ENCODE measurements at places on chromosomes 16 and 17.

- DNase-seq, result no peak
Observed at GRCh38 chr17:62300697-62301096, 79.7 kb upstream of the EFCAB3 start.

- no peak for DNase-seq
Observed at GRCh38 chr17:8189041-8189710, 804 bp downstream of the BORCS6 start.

DNA sequence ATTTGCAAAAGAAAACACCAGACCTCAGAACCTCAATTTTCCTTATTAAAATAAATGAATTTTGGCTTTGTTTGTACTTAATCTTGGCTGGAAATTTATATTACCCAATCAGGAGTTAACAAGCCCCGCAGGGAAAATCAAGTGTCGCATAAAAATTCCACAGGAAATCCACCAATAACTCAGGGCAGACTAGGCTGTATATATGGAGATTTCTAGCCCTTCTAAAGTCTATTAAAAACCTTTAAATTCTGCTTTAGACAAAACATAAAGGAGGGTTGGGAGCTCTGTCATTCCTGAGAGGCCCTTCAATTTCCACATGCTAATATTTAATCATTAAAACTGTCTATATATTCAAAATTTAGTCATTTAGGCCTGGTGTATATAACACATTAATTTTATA is 434.7 kb downstream of the CDH11 start:
- DNase-seq, result no peak

- no peak for DNase-seq
Observed at GRCh38 chr17:21262259-21262993, 9.2 kb upstream of the NATD1 start.

- DNase-seq, result no peak
Observed at GRCh38 chr16:80100846-80101451, 439.8 kb upstream of the DYNLRB2 start.

DNA sequence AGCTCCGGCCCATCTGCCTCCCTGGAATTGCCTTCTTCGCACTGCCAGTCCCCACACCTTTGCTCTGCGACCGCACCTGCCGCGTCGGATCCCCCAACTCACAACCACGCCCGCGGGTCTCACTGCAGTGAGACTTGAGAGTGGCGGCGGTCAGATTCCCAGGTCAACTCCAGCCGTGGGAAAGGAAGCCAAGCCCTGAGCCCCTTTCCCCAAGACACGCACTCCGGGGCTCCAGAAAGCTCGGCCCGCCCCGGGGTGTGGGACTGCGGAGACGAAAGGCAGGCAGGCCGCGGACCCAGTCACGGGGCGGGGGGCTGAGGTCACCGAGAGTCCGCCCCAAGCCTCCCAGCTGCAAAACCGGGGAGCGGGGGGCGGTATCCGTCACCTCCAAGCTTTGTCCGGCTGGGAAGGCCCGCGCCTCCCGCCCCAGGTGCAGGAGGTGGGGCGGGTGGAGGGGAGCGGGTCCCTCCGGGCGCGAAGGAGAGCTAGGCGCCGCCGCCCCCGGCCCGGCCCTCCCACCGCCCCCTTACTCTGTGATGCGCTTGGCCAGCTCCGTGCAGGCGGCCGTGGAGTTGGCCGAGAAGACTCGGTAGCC is 615 bp downstream of the PRPSAP1 start:
- DNase-seq, result peak; percentile 40

GRCh38 chr17:29930409-29931010 is 482 bp upstream of the SSH2 start:
- DNase-seq, result peak; percentile 5

DNA sequence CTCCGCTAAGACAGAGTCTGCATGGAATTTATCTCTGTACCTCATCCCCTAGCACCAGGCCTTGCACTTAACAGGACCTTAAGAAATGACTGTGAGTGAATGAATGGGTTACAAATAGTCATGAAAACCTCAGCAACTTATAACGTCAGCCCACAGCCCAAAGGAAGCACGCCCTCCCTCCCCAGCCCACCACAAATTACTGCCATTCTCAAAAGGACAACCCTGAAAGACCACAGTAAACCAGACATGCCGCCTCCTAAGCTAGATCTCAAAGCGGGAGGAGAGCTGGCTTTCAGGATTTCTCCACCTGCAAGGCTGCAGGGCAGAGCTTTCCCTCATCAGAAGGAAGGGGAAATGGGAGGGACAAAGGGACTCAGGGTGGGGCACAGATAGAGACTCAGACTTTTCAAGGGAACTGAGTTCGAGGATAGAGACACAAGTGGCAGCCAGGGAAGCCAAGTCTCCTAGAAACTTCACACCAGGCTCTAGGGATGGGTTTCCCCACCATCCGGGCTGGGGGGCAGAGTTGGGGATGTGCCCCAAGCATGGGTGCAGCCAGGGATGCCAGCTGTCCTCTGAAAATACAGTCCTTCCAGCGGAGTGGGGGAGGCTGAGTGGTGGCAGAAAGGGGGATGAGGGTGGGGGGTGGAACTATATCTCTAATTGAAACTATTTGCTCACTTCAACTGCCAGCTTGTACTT is 56.7 kb downstream of the PLXDC1 start:
- no peak for DNase-seq

DNA sequence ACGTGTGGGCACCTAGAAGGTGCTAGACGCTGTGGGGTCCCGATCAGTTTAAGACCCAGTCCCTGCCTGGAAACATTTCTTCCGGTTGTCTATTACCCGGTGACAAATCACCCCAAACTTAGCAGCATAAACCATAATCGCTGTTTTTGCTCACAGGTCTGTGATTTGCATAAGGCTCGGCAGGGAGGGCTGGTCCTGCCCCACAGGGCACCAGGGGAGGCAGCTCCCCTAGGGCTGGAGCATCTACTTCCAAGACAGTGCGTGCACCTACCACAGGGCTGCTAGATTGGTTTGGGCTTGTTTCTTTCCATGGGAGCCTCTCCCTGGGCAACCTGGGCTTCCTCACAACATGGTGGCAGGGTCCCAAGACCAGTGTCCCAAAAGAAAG is 214.5 kb upstream of the CIBAR2 start:
- DNase-seq, result no peak

GRCh38 chr17:39804839-39805238 is 59.3 kb downstream of the IKZF3 start:
- no peak for DNase-seq

DNA sequence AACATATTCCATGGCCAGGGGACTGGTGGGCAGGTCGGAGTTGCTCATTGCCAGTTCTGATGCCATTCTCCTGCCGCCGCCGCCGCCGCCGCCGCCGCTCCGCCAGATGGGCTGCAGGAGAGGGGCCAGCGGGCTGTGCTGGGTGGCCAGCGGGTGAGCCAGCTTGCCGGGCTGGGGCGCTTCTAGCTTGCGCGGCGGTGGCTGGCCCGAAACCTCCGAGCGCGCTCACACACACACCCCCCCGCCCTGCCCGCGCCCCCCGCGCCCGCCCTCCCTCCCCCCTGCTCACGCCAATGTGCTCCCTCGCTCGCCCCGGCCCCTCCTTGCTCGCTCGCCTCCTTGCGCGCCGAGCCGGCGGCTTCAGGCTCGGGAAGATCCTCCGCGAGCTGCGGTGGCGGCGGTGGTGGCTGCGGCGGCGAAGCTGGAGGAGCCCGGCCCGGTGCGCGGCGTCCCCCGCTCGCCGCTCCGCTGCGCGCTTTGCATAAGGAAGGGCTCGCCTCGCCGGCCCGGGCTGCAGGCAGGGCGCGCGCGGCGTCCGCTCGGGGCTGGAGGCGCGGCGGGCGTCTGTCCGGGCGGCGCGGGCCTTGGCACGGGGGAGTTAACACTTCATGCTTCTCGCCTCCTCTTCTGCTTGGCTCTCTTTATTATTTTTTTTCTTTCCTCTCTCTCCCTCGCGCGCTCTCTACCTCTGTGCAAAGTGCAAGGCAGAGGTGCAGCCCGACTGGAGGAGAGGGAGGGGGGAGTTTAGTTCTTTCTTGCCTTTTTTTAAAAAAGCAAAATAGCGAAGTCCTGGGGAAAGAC is 500 bp downstream of the MAF start:
- peak; percentile 62 for DNase-seq

DNA sequence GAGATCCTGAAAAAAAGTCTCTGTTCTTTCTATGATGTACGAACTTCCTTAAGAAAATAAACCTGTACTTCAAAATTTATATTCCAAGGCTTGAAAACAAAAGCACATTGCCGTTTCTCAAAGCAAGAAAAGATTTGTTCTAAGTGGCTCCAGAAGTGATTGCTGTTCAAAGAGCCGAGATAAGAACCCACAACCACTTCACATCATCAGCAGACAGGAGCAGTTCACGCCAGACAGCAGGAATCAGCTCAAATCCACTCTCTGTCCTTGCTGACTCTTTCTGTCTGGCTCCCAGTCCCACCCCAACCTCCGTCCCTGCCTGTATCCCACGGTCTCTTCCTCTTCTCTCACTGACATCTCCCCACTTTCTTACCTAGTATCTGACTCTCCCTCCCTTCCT is 85.0 kb upstream of the MYOCD start:
- no peak for DNase-seq

DNA sequence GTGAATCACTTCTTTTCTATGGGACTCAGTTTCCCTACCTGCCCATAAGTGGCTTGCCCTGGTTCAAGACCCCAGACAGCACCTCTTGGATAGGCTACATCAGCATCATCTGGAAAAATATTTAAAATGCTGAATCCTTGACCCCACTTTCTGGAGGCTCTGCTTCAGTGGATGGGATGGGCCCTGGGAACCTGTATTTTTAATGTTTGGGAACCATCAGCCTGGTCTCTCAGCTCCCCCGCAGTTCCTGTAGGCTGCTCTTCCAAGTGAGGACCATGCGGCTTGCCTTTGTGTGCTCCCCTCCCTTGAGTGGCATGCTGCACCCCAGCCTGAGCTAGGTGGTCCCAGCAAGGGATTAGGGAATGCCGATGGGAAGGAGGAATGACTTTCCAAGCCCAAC is 68.3 kb upstream of the CRHR1 start:
- no peak for DNase-seq

DNA sequence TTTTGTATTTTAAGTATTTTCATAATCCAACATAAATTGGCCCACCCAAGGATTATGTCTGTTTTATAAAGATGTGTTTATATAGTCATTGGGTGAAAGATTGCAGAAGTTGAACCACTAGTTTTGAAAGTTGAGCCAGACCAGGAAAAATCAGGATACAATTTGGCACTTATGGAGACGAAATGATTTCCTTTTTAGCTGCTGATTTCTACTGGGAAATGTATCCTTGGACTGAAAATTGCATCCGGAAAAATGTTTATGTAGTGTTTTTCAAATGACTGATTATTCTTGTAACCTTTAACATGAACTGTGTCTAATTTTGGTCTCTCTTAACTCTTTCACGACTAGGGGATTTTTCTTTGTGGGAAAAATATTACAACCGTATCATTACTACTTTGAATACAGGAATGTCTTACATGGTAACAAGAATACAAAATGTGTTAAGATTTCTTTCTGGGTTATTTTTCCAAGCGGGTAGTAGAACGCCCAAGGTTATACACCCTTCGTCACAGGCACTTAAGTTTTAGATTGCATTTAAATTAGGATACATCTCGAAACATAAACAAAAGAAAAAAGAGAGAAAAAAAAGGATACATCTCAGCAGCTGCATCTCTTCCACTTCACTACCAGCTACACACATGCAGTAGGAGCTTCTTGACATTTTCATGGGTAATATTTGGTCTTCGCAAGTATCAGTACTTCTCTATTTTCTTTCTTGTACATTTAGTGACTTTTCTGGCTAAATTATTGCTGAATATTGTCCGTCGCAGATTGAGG is 273.0 kb upstream of the TBX2 start:
- DNase-seq, result no peak

DNA sequence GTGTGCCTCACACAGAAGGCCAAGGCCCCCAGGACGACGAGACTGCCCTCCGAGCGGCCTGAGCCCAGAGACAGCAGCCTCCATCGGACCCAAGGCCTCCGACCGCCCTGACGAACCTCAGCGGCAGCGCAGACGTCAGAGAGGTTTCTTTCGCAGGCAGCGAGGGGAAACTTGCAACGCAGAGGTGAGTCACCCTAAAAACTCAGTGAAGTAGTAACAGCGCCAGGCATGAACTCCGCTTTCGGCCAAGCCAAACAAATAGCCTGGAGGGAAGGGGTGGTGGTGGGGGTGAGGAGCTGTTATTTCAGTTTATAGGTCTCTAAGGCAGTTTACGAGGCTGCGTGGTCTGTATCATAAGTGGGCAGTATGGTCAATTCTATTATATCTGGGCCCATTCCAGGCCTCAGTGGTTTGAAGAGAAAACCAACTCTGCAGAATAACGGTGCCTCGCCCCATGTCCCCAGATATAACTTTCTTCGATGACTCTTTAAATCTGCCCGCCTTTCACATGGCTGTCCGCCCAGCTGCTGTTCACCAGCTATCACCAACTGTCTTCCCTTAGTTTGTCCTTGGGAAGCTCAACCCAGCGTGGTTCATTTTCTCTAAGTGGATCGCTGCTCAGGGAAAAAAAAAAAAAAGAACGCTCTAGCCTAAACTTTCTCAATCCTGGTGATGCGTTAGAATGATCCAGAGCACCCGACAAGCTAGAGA is 43.5 kb upstream of the FOXF1 start:
- no peak for DNase-seq

- no peak for DNase-seq
Observed at GRCh38 chr17:18320301-18320700, 5.2 kb downstream of the SMCR8 start.

GRCh38 chr17:31699281-31699680 is 159.8 kb downstream of the COPRS start:
- DNase-seq, result peak; percentile 34

DNA sequence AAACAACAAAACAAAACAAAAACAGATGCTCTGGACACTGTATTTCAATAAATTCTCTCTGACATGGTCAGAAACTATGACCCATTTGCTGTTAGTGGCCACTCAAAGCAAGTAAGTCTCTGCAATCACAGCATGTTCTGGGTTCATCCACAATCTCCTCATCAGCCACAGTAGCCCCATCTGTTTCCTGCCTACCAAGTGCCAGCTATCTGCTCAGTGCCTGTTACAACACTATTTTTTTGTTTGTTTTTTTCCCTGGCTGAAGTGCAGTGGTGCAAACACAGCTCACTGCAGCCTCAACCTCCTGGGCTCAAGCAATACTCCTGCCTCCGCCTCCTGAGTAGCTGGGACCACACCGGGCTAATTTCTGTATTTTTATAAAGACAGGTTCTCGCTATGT is 137.9 kb downstream of the SOX9 start:
- no peak for DNase-seq

- peak; percentile 83 for DNase-seq
Observed at GRCh38 chr17:622356-622755, 92.3 kb downstream of the VPS53 start.

- no peak for DNase-seq
Observed at GRCh38 chr16:60929-61878, 7.6 kb downstream of the SNRNP25 start.

- no peak for DNase-seq
Observed at GRCh38 chr17:58324056-58324408, 4.6 kb downstream of the TSPOAP1 start.
